Stimulated activated CD8-positive, alpha-beta memory T cell treated with anti-CD3 and anti-CD28 coated beads, Interleukin-4, amount 100 ng/mL, for 24 hours (primary cell): ENCODE measurements at places on chromosomes 11 and 22.

DNA sequence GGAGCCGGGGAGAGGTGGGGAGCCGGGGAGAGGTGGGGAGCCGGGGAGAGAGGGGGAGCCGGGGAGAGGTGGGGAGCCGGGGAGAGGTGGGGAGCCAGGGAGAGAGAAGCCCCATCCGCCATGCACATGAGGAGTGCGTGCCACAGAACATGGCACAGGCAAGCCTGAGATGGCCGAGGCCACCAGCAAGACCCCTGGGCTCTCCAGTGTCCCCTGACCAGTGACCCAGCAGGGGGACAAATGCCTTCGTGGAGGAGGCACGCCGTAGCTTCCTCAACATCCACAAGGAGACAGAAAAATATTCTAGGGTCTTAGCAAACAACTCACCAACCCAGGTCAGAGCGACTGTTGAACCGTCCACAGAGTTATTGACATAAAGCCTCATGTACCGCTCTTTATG is 618.8 kb downstream of the TBC1D22A start:
- no peak for DNase-seq

DNA sequence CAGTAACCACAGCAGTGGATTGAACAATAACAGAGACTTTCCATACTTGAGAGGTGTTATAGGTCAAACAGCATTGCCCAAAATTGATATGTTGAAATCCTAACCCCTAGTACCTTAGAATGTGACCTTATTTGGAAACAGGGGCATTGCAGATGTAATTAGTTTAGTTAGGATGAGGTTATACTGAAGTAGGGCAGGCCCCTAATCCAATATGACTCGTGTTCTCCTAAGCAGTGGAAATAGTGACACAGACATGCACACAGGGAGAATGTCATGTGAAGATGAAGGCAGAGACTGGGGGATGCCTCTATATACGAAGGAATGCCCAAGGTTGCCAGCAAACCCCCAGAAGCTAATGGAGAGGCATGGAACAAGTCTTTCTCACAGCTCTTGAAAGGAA is 270.5 kb downstream of the TENM4 start:
- DNase-seq = no peak

- no peak for DNase-seq
These were observed 13.5 kb upstream of the MTMR2 start for GRCh38 chr11:95937358-95937757.

GRCh38 chr11:14423633-14424032 is 64.7 kb upstream of the RRAS2 start:
- no peak for DNase-seq

GRCh38 chr11:63530021-63530420 is 6.6 kb upstream of the PLAAT4 start:
- no peak for DNase-seq

DNA sequence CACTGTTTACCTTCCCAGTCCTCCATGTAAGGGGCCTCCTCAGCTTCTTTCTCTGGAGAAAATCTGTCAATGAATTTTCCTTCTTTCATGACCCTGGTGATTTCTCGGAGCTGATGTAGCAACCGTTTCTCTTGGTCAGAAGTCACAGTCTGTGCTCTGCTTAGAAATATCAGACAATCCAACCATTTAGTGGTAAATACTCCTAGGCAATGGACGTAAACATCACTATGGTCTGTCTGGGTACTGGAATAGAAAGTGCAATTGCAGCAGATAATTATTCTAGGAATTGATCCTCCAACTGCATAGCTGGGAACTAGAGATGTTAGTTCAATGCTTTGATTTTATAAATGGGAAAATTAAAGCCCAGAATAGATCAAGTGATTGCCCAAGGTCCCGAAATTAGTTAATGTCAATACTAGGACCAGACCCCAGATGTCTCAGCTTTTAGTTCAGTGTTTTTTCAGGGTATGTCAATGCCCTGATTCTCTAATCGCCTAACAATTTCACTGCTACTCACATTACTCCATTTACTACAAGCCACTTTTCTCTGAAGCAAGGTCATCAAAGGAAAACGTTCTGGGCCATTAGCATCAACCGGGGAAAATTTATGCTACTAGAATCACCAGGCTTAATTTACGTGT is 42.1 kb downstream of the RIC3 start:
- no peak for DNase-seq

DNA sequence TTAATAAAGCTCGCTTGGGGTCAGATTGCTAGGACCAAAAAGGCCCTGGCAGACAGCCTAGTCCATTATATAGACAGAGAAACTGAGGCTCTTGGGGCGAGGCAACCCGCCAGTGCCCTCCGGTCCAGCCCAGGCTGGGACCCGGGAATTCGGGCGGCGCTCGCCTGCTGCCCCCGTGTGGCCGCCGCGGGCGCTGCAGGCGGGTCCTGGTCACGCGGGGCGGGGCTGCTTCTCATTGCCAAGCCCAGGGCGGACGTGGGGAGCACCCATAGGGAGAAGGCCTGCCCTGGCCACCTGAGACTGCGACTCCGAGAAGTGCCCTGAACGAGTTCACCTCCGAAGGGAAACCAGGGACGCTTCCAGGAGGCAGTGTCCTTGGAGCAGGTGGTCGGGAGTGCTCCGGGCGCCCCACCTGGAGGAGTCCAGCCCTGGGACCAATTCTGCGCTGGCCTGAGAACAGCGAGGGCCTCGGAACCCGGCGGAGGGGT is 36.0 kb upstream of the CSNK1E start:
- peak; percentile 54 for DNase-seq

- DNase-seq = no peak
These were observed 99.4 kb upstream of the DRD2 start for GRCh38 chr11:113574586-113574985.

GRCh38 chr11:121894581-121894980 is 221.4 kb downstream of the BLID start:
- DNase-seq = no peak

DNA sequence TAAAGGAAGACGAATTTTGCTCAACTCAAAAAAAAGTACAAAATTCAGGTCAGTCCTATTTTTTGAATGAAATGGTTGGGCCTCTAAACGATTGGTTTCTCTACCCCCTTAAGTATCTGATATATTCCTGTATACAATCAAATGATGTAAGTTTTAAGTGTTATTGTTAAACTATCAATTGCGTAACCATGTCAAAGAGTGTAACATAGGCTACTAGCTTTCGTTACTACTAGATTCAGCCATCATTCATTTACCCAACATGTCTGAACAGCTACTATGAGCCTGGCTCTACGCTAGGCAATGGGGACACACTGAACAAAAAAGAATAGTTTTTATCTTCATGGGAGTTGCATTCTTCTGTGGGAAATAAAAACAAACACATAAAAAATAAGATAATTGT is 3.3 kb downstream of the RAB6A start:
- DNase-seq = no peak

GRCh38 chr11:504053-504993 is 2.7 kb downstream of the RNH1 start:
- no peak for DNase-seq

DNA sequence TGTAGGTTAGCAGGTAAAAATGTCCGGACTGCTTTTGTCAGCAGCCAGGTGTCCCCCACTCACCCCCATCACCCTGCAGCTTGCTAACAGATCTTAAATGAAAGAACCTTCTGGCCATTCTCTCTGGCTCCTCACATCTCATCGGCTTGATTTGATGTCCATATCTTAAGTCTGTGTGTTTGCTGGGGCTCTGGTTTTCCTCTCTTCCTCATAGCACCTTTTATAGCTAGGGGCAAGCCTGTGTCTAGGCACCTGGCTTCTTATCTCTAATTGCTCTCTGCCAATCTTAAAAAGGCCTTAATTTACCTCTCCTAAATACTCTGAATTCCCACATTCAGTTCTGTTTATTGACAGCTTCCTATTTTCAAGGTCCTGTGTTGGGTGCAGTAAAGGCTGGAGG is 72.0 kb downstream of the ARHGAP42 start:
- no peak for DNase-seq

GRCh38 chr11:117908959-117909610 is 20.1 kb downstream of the TMPRSS13 start:
- no peak for DNase-seq

- no peak for DNase-seq
These were observed 20.8 kb upstream of the NAT10 start for GRCh38 chr11:34084637-34085036.

DNA sequence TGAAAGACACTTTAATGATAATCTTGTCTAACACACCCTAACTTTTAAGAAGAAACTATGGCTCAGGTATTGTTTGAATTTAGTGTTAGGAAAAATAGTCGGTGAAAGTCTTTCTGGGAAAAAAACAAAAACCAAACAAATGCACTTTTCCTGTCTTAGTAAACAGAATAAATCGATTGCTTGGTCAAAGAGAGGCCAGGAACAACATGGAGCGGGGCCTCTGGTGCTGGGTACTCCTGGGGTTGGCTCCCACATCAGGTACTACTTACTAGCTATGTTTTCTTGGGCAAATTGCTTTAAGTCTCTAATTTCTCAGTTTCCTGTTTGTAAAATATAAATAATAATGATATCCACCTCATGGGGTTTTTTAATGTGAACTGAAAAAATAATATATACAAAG is 46.8 kb downstream of the NAV2 start:
- DNase-seq = no peak

GRCh38 chr11:61912530-61912898 is 4.9 kb downstream of the RAB3IL1 start:
- DNase-seq = no peak

DNA sequence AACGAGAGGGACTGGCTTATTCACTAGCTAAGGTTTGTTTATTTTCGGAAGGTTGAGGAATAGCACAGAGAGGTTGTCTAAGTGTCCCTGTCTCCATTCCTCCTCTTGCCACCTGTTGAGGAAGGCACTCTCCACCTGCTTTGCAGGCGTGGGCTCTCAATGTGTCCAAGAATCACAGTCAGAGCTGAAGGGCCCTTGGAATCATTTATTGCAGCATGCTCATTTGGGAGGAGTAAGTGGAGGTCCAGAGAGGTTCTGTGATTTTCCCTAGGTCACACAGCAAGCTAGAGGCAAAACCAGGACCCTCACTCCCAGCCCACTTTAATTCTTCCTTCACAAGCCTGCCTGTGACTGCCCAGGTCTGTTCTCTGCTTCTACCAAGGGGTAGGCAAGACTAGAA is 21.3 kb downstream of the ZBTB16 start:
- DNase-seq = no peak

DNA sequence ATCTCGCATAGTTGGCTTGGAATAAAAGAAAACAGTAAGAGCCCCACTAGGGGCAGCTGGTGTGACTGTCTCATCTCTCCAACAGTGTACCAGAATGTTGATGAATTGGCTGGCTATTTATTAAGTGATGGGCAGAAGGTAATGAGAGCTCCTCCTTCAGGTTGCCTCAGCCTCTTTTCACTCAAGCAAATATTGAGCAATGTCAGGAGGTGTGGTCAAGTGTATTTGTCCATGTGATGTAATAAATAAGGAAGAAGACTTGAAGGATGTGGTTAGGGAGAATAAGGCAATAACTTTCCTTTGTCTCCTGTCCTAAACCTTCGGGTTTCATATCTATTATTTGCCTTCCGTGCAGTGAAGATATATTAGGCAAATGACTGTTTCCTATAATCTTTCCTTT is at the start of gene TCN1:
TCN1 (minus strand) TSS at position 91 of the 400 bp plus-strand sequence; CDS start at position 74, 17 bp downstream.
- DNase-seq = no peak

DNA sequence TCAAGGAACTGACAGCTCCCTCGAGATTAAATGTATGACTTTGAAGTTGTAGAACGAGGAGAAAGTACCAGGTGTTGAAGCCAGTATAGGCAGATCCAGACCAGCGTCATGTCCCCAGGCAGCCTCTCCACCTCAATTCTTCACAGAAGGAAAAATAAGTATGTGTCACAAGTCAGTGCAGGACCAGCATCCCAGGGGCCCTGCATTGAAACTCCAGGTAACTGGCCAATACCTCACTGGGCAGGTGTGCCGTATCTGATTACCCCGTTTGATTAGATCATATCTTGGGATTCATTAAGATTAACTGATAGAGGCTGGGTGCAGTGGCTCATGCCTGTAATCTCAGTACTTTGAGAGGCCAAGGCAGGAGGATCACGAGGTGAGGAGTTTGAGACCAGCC is 466.7 kb upstream of the B3GAT1 start:
- DNase-seq = no peak

GRCh38 chr11:64580412-64580811 is 10.6 kb upstream of the SLC22A12 start:
- no peak for DNase-seq

DNA sequence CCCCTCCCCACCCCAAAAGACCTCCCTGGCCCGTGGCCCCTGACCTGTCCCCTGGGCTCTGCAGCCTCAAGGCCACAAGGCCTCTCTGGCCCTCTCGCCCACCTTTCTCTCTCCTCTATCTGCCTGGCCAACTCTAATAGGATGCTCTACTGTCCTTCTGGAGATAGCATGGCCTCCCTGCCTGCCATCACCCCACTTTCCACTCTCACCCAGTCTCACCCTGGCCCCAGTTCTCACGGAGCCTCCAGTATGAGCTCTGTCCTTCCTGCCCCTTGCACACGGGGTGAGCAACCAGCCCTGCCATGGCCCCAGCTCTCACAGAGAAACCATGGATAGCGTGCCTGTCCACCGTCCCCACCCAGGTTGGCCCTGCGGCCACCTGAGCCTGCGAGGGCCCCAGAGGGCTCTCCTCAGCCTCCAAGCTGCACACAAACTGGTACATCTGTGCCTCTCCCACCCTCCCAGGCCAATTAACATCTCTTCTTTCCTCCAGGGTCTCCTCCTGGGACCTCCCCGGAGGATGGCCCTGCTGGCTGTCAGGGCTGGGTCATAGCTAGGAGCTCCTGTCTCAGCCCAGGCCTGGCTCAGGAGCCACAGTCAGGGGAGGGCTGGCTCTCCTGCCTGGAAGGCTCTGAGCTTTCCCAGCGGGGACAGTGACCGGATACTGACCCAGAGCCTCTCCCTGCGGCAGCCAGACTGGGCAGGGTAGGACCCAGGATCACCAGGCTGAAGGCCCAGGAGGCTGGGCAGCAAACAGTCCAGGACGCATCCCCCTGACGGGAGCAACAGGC is 22.3 kb downstream of the RTN4R start:
- DNase-seq = no peak

DNA sequence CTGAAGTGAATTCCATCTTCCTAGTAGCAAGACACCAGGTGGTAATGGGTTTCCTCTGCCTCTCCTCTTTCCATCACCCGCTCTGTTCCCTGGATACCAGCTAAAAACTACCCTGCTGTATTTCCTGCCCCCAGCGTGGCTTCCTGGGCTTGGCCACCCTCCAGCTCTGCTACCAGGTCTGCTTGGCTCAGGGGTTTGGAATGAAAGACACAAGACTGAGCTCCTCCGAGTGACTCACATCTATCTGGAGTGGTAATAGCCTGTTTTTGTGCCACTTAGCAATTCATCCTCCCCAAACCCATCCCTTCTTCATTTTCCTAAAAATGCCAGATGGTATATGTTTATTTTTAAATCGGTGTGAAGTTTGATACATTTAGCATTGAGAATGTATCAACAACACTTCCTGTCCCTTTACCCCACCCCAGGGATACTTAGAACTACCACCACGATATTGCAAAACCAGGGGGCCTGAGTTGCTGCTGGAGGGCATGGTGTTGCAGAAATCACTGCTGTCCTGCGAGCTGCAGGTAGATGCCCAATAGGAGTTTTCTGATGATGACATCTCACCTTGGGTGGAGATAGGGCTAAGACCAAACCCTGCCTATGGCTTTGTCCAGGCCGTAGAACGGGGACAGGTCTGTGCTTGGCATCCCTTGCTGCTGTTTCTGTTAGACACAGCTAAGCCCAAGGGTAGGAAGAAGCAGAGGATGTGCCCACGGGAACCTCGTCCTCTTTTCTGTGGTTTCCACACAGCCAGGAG is 7.5 kb upstream of the MICAL3 start:
- no peak for DNase-seq
